AML-193 (cell line): ENCODE measurements at places on chromosomes 2 and 18.

- DNase-seq = no peak
These were observed 99.5 kb downstream of the MAP4K4 start for GRCh38 chr2:101796825-101797600.

DNA sequence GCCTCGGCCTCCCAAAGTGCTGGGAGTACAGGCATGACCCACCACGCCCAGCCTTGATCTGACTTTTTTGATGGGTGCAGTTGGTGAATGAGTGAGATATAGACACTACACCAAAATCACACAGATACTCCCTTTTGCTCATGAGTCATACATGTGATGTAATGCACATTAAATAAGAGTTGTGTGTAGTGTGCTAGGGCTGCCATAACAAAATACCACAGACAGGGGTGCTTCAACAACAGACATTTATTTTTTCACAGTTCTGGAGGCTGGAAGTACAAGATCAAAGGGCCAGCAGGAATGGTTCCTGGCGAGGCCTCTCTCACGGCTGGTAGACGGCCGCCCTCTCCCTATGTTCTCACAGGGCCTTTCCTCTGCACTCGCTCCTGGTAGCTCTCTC is 46.6 kb downstream of the GBX2 start:
- DNase-seq = no peak

GRCh38 chr18:21361307-21361880 is 119.4 kb downstream of the GREB1L start:
- DNase-seq = no peak

DNA sequence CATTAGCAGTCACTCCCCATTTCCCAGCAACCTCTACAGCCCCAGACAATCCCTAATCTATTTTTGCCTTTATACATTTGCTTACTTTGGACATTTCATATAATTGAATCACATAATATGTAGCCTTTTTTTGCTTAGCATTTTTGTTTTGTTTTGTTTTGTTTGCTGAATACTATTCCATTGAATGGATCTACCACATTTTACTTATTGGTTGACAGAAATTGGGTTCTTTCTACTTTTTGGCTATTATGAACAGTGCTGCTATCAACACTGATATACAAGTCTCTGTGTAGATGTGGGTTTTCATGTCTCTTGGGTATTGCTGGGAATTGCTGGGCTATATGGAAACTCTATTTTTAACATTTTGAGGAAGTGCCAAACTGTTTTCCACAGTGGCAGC is 7.6 kb downstream of the PTPN18 start:
- DNase-seq = no peak

GRCh38 chr2:63051042-63051794 is 588 bp downstream of the OTX1 start:
- DNase-seq = no peak

DNA sequence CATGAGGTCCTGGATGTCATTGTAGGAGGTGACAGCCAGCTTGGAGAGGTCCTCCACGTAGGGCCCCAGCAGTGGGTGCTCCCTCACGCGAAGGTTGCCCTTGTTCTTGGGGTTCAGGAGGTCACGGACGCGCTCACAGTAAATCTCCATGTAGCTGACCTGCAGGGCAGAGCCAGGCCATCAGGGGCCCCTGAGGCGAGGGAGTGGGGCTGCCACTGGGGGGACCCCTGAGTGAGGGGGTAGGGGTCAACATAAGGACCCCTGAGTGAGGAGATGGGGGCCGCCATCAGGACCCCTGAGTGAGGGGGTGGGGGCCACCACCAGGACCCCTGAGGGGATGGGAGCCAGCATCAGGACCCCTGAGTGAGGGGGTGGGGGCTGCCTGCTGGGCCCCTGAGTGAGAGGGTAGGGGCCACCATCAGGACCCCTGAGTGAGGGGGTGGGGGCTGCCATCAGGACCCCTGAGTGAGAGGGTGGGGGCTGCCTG is 33.6 kb downstream of the KIF1A start:
- DNase-seq = no peak

GRCh38 chr18:23136326-23137096 is 1.2 kb downstream of the CABLES1 start:
- DNase-seq = no peak

DNA sequence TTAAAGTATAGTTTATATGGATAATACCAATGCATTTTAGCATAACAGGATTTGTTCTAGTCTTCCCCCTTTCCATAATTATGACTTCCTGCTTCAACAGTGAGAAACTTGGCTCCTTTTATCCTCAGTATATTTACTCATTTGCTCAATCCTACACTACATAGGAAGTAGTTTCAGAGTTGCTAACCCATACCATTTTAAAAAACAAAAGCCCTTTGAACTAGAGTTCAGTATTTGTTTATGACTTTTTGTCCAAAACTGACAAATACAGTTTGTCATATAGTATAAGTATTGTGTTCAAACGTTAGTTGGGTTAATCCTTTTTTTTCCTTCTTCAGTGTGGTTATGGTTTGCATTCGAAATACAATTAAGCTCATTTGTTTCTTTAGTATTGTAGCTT is 5.9 kb upstream of the DNAJC27 start:
- DNase-seq = no peak

DNA sequence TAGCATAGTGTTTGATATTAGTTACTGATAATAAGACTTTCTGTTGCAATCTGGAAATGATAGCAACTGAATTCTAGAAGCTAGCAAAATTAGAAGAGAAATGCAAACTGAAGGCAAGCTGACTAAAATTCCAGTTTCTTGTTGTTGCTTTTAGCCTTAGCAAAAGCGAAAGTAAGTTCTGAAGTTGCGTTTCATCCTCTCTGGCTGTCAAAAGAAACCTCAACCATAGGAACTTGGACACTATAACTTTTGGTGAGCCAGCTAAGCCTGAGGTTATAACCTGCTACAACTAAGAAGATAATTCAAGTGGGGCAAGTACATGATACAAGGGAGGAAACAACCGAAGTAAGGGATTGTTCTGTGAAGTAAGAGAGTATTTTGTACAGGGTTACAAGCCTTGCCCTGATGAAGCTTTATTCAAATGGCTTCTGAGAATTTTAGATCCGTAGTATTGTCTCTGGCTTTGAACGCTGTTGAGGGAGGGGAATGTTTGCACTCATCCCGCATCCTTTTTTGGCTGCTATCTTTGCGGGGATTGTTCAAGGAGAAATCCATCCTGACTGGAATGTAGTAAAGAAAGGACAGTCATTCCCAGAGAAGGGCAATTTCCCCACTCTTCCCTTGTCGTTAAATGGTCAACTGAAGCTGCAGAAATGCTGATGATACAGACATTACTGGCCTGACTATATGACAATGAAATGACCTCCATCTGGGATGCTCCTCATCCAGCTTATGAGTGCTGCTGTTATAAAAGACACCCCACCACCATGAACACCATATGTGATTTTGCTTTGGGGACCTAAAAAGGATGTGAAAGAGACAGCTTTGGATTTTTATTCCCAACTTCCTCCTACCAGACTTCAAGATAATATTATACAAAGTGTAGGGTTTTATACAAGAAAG is 7.0 kb upstream of the TMX3 start:
- peak; percentile 16 for DNase-seq

- DNase-seq = no peak
These were observed 22.7 kb downstream of the TTC32 start for GRCh38 chr2:19879120-19879519.

DNA sequence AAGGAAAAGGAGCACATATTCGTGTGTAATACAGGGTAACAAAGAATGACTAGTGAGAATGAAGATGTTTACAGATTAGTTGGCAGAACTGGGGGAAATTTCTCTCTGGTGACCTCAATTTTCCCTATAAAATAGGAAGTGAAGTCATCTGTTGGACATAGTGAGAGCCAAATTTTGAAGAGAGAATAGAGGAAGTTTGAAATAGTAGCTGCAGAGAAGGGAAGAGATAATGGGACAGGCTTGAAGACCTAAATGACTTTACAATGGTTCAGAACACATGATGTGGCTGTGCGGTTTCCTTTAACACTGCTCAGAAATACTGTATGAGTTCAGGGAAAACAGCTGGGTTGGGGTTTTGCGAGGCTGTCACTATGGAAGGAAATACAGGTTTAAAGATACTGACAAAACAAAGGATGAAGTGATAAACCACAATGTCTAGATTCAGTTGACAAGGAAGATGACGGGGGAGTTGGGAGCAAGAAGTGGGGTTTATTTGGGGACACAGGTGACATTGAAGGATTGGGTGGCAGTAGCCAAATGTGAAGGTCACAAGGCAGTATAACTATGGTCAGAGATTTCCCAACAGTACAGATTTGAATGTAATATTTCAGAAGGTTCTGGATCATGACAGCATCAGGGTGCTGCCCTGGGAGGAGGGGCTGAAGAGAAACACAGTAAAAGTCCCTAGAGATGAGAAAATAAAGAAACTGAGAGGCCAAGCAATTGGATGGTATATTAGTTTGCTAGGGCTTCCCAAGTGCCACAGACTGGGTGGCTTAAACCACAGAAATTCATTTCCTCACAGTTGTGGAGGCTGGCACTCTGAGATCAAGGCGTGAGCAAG is 82.6 kb upstream of the TANK start:
- DNase-seq = peak; percentile 98

DNA sequence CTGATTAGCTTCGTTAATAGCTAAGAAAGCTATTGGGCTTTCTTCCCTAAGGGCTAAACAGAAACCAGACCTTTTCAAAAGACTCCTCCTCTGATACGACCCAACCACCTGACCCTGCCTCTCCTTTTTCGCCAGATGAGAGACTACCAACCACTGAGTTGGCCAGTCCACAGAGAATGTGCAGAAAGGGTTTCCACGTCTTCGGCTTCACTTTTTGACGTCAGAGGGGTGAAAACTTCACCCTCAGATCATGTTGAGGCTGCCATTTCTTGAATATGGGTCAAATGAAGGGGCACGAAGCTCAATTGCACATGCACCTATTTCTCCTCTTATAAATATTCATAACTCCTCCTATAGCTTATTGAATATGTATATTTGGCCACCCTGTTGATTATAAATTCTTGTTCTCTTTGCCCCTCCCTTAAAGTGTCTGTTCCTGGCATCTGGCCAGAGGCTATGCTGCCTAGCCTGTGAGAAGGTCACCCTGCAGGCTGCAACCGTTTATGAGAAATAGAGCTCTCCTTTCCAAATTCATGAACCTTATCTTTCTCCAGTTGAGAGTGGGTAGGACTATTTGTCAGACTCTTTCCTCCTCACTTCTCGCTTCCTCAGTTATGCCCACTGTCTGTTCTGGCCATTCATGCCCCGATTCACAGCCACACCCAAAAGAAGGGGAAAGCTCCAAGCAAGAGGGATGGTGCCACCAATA is 301.6 kb downstream of the STK39 start:
- DNase-seq = no peak

DNA sequence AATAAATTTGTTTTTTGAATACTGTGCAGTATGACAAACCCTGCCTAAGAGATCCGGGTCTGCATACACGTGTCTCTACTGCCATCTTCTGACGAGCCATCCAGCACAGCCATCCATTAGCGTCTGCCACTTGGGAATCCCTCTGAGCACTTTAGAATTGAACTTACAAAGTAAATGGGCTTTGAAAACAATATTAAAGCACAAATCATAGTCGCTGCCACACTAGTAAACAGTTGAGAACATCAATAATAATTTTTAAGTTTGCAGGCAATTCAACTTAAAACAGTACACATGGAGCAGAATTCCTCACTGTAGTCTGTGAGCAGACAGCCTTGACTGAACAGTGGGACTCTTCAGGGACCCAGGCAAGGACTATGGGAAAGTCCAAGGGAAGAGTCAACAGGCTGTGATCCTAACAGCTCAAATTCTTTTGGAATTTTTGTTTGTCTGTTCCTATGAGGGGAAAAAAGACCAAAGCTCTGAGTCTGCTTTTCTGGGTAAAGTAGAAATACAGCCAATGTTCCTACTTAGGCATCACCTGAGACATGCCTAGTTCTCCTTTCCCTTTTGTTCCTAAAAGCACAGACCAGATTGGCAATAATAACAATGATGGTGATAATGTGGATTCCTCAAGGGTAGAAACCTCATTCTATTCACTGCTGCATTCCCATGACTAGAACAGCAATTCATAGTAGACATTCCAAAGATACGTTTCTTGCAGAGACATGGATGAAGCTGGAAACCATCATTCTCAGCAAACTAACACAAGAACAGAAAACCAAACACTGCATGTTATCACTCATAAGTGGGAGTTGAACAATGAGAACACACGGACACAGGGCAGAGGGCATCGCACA is 92.9 kb downstream of the MREG start:
- peak; percentile 30 for DNase-seq

DNA sequence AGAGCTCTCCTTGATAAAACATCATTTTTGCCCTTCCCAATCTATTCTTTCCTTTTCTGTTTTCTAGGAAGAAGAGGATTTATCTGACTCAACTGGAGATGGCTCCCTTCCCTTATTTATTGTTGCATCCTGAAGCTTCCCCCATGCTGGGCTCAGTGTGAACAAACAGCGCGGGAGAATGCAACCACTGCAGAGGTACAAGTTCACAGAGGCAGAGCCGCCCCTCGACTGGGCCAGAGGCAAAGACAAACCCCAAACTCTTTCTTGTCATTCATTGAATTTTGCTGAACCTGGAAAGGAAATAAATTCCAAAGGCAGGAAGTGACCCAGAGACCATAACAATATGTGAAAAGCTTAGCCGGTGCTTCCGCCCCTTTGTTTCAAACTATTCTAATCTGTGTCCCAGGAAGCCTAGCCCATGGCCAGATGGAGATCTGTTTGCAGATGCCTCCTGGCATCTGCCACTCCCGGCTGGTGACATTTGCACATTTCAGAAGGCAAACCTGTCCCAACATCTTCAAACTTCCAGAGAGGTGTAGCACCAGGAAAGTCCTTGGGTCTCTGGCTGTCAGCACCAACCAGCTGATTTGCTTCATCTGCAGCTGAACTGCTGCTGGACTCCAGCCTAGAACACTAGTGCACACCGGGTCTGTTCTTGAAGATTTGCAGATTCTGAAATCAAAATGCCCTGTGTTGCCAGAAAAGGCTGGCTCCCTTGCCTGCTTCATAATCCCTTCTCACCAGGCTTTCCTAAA is 79.4 kb upstream of the MAP4K3 start:
- DNase-seq = no peak

GRCh38 chr2:88603146-88603545 is 24.1 kb downstream of the EIF2AK3 start:
- DNase-seq = no peak

GRCh38 chr18:43879415-43879814 is 602.1 kb upstream of the SYT4 start:
- no peak for DNase-seq

- no peak for DNase-seq
These were observed 16.2 kb downstream of the CHCHD5 start for GRCh38 chr2:112600634-112601033.

DNA sequence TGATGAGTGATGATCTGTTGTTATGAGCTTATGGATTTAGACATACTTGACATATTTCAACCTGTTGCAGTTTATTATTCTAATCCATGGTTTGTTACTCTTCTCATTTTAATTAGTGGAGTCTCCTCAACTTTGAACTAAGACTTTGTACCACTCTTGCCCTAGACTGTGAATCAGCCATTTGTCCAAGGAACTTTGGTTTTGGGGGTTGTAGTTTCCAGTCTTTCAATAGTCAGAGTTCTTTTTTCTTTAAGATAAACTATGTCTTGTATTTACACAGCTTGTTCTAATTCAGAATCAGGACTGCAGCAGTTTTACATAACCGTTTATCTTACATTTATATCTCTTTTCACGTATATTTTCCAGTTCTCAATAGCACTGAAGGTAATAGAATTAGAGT is 133.6 kb downstream of the GULP1 start:
- DNase-seq = no peak

- no peak for DNase-seq
These were observed 7.6 kb downstream of the ESPNL start for GRCh38 chr2:238107525-238108422.
